Vagina (tissue), 2 donors: ENCODE measurements at places on chromosomes 13 and 19.

DNA sequence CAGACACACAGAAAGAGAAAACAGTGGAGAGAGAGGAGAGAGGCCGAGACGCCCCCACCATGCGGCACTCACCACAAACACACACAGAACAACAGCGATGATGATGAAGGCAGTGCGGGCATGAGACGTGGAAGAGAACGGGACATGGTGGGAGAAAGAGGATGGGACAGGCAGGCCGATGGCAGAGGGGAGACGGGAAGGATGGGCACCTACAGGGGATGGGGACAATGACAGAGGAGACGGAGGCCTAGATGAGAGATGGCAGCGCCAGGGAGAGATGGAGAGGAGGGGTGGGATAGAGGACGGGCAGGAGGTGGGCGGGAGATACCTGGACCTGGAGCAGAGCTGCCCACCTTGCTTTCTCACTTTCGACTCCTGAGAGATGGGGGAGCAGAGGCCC is 1.1 kb upstream of the KLK14 start:
- DNase-seq, result no peak

- DNase-seq, result no peak
Observed at GRCh38 chr13:48578516-48579164, 45.8 kb upstream of the RCBTB2 start.

DNA sequence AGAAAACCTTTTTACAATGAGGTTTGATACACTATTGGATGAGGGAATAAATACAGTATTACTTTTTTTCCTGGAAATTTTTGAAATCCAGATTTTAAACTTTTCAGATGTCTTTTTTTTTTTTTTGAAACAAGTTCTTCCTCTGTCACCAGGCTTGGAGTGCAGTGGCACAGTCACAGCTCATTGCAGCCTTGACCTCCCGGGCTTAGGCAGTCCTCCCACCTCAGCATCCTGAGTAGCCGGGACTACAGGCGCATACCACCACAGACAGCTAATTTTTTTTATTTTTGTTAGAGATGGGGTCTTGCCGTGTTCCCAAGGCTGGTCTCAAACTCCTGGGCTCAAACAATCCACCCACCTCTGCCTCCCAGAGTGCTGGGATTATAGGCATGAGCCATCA is 96.8 kb downstream of the RNF17 start:
- DNase-seq, result no peak

DNA sequence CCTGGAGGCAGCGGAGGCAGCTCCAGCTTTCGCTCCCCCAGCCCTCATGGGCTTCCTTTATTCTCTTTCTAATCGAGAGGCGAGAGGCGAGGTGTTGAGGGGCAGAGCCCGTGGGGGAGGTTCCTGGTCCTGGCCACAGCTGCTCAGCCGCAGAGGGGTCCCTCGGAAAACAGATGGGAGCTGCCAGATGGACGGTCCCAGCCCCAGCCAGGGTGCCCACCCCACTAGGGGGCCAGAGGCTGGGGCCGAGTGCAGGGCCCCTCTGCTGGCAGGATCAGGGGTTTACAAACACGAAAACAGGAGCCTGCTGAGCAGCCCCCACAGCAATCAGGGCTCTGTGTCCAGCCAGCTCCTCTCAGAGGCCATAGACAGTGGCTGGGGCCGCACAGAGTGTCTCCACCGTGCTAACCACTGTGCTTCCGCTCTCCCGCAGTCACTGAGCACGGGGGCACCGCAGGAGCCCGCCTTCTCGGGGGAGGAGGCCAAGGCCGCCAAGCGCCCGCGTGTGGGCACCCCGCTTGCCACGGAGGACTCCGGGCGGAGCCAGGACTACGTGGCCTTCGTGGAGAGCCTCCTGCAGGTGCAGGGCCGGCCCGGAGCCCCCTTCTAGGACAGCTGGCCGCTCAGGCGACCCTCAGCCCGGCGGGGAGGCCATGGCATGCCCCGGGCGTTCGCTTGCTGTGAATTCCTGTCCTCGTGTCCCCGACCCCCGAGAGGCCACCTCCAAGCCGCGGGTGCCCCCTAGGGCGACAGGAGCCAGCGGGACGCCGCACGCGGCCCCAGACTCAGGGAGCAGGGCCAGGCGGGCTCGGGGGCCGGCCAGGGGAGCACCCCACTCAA is 182.2 kb downstream of the KDM4B start:
- DNase-seq, result no peak

GRCh38 chr19:15265214-15265849 is 33.1 kb upstream of the EPHX3 start:
- DNase-seq, result no peak

- no peak for DNase-seq
Observed at GRCh38 chr19:33796164-33796875, at the start of gene KCTD15. Gene KCTD15 (plus strand): TSS chr19:33796870. CDS start chr19:33800455, 3,585 bp downstream.
